ENCODE measurements at places on chromosomes 16 and 17.

DNA sequence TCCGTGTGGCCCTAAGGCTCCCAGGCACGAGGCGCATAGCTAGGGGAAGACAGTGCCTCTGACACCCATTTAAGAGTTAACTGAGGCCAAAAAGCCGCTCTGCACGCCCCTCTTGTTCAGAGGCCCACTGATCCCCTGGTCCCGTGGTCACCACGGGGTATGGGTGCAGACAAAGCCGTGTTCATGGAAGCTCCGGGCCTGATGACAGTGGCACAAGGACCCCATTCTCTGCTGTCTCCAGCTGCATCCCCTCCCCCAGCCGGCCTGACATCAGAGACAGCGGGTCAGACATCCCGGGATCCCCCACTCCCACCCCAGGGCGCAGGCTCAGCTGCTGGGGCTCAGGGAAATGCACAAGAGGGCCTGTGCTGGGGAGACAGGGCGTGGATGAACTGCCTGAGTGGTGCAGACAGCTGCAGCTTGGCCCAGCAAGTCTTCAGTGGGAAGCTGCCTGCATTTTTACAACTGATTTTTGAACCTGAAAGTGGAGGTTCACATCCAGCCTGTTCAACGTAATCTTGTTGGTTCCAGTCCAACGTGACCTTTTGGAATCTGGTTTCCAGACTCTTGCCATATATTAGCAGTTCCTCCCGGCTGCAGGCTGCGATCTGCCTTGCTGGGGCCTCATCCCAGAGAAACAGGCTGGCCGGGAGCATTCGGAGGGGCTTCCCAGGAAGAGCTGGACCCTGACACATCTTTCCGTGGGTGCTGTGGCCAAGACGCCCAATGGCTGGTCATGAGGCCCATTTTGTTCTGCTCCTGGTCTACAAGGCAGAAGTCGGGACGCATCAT lies 9.7 kb upstream of the BAHCC1 start:
- DNase-seq = no peak

DNA sequence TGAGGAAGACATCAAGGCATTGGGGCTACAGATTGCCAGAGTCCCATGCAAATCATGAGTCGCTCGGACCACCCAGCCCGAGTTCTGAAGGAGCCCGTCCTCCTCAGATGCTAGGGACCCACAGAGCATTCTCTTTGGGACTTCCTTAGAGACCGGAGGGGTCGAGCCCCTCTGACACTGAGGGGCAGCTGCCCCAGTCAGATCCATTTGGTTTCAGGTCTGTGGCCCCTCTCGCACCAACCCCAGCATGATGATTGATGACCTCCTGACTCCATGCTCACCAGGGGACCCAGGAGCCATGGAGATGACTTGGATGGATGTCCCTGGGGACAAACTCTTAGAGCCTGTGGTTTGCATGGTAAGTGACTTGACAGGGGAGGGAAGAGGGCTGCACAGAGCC lies 8.0 kb downstream of the PDF start:
- DNase-seq = no peak

GRCh38 chr17:48514477-48514876 lies 16.3 kb downstream of the HOXB1 start:
- no peak for DNase-seq

- DNase-seq = no peak
These were observed 4.8 kb downstream of the SLC7A5 start for GRCh38 chr16:87864331-87864989.

DNA sequence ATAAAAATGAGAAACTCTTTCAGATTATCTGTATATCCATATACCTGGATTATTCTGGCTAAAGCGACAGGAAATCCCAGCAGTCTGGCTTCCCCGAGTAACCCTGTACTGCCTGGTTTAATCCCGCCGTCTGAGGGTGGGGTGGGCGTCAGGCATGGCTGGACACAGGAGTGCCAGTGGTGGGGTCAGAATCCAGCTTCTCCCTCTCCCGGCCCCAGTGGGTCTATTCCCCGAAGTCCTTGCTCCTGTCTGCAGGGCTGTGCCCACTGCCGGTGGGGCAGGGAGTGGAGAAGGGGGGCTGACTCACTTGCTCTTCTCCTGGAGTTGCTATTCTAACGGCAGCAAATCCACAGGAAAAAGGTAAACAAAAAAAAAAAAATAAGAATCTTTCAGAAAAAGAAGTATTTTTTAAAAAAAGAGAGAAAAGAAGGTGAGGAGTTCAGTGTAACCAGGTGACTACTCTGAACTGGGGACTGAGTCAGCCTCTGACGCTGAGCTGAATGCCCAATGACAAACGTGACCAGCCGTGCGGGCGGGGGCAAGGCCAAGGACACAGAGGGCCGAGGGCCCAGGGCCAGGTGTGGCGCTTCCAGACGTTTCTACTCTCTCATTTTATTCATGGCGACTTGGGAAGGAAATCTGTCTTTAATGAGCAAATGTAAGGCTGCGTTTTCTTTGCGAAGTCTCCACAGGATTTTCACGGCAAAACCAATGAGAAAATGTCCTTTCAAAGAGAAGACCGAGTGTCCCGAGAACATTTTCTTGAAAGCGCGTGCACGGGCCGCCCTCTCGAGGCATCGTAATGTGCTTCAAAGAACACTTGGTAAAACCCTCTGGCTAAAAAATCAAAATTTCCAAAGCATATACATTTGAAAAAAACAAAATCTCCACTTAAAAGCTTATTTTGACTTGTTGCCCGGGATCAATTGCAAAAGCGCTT lies 20.2 kb downstream of the FOXF1 start:
- DNase-seq = no peak

All from GM19239 (cell line).